ENCODE measurements at places on chromosomes 3 and 15. TPM values are rescaled to one million over a fixed set of nuclear protein-coding genes. Genes with fewer than 3 reads are reported as not detected.

GRCh38 chr15:33912326-33912725 lies 56.0 kb upstream of the CHRM5 start:
- no peak for DNase-seq

DNA sequence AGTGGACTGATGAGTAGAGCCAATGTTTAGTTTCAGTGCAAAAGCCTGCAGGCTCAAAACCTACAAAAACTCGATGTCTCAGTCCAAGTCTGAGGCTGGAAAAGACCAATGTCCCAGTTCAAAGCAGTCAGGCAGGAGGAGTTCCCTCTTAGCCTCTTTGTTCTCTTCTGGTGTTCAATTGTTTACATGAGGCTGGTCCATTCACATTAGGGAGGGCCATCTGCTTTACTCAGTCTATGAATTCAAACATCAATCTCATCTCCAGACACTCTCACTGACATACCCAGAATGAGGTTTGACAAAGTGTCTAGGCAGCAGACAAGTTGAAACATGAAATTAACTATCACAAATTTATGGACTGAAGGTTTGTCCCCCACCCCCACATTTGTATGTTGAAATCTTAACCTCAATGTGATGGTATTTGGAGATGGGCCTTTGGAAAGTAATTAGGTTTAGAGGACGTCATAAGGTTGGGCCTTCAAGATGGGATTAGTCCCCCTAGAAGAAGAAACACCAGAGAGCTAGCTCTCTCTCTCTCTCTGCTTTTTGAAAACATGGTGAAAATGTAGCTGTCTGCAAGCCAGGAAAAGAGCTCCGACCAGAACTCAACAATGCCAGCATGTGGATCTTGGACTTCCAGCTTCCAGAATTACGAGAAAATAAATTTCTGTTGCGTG lies 438.5 kb upstream of the RGMA start:
- no peak for DNase-seq

- DNase-seq, result no peak
Observed at GRCh38 chr3:130733236-130733875, 13.3 kb downstream of the PIK3R4 start.

The GAP43 gene
- 0.22 TPM for total RNA-seq

The TRIM42 gene
- not detected for total RNA-seq

The MYZAP gene
- total RNA-seq, result 869 TPM
